ENCODE measurements at places on chromosomes 5 and 9.

- no peak for DNase-seq
These were observed 508.6 kb upstream of the FAM174A start for GRCh38 chr5:100026606-100027005.

DNA sequence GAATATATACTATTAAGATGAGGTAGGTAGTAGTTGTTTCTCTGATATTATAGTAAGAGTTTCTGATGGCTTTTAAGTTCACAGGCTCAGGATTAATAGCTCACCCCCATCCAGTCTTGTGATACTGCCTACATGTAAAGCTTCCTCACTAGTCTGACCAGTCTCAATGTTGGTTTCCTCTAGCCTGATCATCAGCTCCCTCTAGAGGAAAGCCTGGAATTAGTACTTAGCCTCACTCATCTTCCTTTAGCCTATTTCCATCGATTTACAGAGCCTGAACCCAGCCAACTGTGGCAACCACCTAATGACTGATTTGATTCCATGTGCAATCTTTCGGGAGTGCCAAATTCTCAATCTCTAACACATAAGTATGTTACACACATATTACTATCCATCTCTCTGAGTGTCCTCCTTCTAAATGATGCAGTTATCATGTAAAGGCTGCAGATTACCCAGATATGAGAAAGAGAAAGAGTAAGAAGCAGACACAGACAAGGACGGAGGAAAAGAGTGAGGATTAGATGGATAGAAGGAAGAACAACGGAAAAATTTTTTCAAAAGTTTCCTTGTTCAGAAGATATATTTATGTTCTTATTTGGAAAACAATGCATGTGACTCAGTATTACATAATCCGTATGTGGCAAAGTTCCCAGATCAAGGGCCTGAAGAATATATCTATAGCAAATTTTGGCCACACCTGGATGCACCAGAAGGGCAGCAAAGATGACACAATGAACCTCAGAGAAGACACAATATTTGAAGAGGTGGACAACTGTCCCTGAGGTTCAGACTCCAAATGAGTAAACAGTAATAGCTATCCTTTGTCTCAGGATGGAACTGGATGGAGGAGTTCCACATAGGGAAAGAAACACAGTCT lies 333.7 kb downstream of the ELAVL2 start:
- no peak for DNase-seq

DNA sequence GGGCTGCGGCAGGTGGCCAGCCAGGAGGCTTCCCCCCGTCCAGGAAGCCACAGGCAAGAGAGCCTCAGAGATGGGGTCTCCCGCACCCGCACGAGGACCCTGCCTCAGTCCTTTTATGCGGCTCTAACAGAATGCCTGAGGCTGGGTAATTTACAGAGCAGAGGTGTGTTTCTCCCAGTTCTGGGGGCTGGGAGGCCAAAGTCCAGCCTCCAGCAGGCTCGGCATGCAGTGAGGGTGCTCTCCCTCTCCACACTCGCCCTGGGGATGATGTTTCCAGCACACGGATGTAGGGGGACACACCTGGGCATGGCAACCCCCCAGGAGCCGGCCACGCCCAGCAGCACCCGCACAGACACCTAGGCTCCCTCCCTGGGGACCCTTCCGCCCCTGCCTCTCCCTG lies 95.4 kb upstream of the PPP1R26 start:
- no peak for DNase-seq

DNA sequence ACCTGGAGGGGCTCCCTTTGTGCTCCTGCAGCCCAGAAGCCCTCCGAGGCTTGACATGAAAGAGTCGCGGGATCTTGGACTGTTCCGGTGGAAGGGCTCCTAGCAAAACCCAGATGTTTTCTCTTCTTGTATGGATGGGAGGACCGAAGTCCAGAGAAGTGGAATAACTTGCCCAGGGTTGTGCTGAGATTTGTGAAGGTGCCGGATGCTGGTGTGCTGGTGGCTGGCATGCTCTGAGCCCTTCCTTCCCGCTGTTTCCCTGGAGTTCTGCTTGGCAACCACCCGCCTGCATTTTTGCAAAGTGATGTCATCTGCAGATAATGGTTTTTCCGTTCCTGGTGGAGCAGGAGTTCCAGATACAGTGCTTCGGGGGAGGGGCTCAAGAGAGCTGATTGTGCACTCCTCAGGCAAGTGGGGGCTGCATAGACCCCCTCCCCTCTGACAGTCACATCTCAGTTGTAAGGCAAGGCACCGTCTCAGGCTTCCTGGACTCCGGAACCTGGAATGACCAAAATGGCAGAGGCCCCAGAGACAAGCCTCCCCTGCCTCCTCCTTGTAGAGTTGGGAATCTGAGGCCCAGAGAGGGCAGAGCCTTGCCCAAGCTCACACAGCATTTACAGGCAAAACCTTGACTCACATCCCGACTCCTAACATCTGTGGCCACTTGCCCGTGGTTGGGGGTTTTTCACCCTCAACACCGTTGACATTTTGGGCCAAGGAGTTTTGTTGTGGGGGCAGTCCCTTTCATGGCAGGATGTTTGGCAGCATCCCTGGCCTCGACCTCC lies 157.0 kb downstream of the RGS3 start:
- no peak for DNase-seq

GRCh38 chr5:172412724-172413286 lies 41.5 kb downstream of the SH3PXD2B start:
- no peak for DNase-seq
